Activated T-cell treated with anti-CD3 and anti-CD28 coated beads for 48 hours (primary cell): ENCODE measurements at places on chromosomes 3 and 15.

DNA sequence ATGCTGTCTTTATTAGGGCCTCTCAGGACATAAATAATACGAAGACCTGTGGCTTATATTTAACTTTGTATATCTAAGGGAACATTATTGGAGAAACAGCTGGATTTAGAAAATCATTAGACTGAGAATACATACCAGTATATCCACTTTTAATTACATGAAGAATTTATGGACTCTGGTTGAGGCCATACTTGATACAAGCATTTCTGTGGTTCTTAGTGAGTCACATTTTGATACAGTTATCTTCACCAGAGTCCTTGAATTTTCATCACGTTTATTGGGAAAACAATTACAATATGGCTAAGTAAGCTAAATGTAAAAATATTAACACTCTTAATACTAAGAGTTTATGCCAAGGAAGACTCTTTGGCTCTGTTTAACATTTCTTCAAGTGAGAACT is 9.9 kb downstream of the KIF23 start:
- DNase-seq: no peak

- DNase-seq: no peak
These were observed 7.8 kb upstream of the SLC6A11 start for GRCh38 chr3:10808130-10808735.

DNA sequence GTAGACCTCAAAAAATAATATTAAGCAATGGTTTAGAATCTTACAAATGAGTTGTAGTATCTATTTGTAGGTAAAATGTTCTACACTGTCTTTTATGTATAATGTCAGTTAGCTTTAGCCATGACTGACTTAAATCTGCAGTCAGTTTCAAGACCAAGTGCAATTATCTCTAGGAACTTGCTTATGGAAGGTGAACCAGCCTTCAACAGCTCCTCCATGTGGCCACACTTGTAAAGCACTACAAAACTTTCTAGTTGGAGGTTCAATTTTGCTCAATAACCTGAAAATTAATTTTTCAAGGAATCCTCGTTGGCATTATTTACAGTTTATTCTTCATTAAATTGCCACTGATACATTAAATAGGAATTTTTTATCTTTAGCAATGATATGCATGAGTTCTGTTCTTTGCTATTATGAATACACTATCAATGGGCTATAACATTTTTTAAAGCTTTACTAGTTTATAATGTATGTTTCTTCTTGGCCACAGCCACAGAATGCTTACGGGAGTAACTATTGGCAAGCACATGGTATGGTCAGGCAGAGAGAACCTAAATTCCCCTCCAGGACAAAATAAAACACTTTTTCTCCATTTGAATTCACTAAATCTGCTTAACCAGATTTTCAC is 315.3 kb upstream of the UBE2E2 start:
- DNase-seq: no peak

DNA sequence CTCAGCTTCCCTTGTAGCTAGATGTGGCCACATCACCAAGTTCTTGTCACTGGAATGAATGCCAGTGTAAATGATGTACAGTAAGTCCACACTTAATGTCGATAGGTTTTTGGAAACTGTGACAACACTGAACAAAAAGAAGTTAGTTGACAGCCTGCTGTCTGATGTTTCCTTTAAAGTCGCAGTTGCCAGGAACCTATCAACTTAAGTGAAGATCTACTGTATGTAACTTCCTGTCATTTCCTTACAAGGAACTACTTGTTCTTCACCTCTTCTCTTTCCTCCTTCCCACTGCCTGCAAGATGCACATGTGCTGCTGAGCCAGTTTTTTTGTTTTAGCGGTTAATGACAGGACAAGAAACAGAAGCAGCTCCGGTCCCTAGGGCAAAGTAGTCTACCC is 44.6 kb downstream of the HDGFL3 start:
- no peak for DNase-seq

- no peak for DNase-seq
These were observed 192.5 kb downstream of the WNT5A start for GRCh38 chr3:55294557-55294956.

DNA sequence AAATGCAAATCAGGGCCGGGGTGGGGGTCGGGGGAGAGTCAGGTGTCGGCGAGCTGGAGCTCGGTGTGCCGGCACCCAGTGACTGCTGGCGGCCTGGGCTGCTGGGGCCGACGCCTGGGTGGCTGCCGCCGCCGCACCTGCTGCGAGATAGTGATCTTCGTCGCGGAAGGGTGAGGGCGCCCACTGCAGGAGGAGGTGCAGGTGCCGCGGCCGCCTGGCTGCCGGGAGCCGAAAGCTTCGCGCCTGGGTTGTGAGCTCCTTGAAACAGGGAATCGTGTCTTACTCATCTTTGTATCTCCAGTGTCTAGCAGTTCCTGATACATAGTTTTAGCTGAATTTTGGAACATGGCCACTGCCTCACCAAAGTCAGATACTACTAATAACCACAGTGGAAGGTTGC is 64.0 kb upstream of the CPOX start:
- peak; percentile 36 for DNase-seq

GRCh38 chr3:5035113-5035512 is 55.9 kb downstream of the BHLHE40 start:
- no peak for DNase-seq

DNA sequence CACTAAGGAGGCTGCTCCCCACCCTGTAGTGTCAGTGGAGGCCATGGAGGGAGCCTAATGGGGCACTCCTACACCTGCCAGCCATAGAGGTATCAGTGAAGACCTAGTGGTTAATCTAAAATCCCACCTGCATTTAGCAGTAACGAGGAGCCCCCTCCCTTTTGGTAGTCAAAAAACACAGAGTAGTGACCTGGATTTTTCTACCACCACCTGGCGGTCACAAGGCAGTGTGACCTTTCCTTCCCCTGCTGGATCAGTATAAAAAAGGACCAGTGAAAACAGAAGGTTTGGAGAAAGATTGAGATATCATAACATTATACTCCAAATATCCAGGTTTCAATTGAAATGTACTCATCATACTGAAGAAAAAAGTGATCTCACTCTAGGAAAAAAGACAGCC is 241.2 kb downstream of the PYDC2 start:
- no peak for DNase-seq

DNA sequence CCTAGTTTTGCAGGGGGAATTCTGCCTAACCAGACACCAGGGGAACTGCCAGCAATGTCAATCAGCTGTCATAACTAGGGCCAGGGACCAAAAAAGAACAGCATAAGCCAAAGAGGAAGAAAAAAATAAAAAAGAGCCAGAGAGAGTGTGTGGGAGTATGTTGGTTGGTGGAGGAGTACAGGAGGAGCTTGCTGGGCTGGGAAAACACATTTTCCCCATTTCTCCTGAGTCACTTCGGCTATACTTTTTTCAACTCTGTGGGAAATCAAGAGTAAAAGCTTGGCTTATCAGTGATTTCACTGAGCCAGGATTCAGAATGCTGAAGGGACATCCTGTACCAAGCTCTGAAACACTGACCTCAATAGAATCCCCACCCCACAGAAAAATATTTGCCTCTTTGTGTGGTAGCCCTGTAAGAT is 144.7 kb upstream of the DPH6 start:
- no peak for DNase-seq

- DNase-seq: no peak
These were observed 115.1 kb upstream of the ICE2 start for GRCh38 chr15:60594071-60594470.
